Stimulated activated CD4-positive, alpha-beta T cell treated with anti-CD3 and anti-CD28 coated beads, Interleukin-1b, Interleukin-23, amount 100 ng/mL, for 4 hours (primary cell): ENCODE measurements at places on chromosomes 7 and 10.

- no peak for DNase-seq
Observed at GRCh38 chr10:104486803-104487202, 133.2 kb downstream of the CFAP58 start.

DNA sequence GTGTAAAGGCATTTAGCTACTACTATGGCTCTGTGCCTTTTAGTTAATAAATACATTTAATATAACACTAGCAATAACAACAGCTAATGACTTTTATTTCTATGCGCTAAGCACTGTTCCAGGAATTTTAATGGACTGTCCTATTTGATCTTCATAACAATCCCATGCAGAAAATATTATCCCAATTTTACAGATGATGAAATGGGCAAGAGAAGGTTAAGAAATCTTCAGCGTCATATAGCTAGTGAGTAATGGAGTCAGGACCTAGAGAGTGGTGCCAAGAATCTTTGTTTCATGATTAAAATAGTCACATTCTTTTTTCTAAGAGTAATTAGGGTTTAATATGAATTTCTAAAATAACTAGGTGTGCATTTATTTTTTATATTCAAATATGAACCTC lies 32.4 kb downstream of the ACTA2 start:
- DNase-seq: no peak

DNA sequence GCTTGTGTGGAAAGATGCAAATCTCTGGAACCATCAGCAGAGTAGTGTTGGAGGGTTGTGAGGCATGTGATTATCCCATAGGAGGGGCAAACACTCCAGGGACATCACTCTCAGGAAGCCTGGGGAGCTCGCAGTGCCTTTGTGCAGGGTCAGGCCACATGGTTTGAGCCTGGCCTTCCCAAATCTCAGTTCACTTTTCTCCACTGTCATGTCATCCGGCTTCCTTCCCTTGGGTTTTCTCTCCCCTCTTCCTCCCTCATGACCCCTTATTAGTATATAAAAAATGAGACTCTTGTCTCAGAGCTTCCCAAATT lies 20.4 kb downstream of the TSPAN14 start:
- no peak for DNase-seq

DNA sequence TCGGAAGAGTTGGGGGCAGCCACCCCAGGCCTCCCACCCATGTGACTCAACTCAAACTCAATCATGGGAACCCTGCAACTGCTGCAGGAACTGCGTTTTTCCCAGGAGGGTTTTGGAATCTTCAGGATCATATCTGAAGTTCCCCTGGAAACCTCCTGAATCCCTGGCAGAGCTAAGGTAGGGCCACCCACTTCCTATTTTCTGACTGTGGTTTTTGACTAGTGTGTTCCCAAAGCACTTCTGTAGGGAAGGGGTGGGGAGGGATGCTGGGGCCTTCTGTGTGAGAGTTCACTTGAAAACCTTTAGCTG lies 127.6 kb upstream of the UNC5B start:
- DNase-seq: no peak

DNA sequence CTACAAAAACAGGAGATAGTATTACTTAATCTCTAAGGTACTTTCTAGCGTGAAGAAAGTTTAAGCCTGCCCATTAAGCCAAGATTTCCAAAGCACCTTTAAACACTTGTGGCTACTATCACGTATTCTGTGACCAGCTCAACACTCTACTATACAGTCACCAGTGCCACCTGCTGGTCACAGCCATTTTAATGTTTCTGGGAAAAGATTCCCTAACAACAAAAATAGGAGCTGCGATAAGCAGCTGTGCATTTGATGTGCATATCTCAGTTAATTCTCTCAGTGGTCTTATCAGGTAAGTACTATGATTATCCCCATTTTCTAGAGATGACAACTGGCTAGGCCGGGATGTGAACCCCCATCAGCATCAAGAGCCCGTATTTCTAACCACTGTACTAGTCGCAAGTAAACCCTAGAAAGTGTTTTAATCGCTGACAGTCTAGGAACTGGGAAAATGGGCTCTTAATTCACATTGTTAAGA lies 860 bp downstream of the SEC31B start:
- DNase-seq: peak; percentile 37
